ENCODE measurements at places on chromosomes 3 and 15.

- no peak for DNase-seq
Observed at GRCh38 chr15:93060336-93061248, 28.4 kb downstream of the RGMA start.

DNA sequence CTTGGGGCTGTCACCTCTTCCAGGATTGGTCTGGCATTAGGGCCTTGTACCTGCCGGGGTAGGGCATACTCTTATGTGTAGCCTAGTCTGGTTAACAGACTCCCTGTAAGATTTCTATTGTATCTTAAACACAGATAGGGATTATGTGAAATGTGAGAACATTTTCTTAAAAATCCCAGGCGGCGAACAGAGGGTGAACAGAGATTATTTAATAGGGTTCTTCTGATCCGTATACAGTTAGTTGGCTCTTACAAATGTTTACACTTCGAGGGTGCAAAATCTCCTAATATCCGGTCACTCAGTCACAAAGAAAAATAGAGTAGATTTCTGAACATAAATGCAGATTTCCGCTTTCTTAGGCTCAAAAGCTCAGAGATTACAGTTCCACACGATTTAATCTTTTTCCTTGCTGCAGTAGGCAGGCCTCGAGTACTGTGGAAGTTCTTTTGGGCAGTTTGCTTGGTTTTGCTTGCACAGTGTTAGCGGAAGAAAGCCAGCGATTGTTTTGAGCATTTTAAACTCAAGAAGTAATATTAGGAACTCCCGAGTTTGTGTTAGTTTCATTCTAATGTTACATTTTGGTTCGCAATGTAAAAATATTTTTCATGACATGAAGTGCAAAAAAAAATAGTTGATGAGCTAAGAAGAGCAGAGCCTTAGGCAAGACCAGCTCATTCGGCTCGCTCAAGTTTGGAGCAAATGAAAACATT, 993 bp downstream of the PLCL2 start:
- DNase-seq, result no peak

GRCh38 chr3:195453236-195453635, 10.4 kb upstream of the ACAP2 start:
- no peak for DNase-seq

DNA sequence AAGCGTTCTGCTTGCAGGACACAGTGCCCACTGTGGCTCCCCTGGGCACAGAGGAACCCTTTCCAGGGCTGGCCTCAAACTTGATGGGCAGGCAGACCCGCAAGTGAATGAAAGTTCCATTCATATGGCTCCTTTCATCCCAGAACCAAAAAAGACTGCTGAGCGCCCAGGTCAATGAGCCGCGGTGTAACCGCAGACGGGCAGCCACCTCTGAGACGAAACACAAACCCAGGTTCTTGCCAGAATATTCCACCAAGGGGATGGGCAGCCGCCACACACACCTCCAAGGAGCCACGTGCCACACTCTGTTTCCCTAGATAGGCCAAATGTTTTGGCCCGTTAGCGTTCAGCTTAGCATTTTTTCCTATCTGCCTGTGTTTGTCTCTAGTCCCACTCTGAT, 82.8 kb upstream of the IGF1R start:
- no peak for DNase-seq

DNA sequence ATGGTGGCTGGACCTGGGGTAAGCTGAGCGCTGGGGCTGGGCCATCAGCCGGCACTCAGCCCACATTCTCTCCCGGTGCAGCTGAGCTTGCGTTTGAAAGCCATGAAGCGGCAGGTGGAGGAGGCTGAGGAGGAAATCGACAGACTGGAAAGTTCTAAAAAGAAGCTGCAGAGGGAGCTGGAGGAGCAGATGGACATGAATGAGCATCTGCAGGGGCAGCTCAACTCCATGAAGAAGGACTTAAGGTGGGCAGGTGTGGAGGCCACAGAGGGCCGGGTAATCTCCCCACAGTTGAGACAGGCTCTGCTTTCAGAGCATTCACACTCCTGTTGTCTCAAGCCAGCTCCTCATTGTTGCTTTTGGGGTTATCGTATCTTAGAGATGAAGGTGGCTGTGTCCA, 45.7 kb upstream of the MYZAP start:
- DNase-seq, result no peak

DNA sequence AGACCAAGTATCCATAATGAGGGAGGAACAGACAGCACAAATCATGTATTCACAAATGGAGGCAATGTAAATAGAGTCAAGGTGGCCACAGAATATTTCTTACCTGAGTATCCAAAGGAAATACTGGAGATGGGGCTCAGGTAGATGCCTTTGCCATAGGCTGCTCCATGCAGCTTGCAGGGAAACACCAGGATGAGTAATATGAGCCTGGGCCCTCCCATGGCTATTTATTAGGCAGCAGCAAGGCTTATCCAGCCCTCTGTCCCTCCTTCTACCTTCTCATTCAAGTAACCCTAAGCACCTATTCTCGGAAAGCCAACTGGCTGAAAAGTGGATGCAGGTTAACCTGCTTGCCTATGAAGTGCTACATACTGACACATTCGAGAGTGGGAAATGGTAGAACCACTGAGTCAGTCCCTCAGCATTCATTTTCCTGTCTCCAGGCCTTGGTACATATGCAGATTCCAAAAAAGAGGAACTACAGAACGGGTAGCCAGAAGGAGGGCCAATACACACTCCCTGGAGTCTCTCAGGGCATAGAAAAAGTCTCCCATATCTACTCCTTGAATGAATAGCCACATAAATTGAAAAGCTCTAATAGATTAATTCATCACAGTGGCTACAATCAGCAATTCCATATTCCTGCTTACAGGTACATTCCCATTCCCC, 18.3 kb upstream of the PKM start:
- no peak for DNase-seq

- no peak for DNase-seq
Observed at GRCh38 chr3:138136201-138136600, 4.0 kb upstream of the A4GNT start.

- DNase-seq, result no peak
Observed at GRCh38 chr3:81723732-81724313, 37.6 kb downstream of the GBE1 start.

DNA sequence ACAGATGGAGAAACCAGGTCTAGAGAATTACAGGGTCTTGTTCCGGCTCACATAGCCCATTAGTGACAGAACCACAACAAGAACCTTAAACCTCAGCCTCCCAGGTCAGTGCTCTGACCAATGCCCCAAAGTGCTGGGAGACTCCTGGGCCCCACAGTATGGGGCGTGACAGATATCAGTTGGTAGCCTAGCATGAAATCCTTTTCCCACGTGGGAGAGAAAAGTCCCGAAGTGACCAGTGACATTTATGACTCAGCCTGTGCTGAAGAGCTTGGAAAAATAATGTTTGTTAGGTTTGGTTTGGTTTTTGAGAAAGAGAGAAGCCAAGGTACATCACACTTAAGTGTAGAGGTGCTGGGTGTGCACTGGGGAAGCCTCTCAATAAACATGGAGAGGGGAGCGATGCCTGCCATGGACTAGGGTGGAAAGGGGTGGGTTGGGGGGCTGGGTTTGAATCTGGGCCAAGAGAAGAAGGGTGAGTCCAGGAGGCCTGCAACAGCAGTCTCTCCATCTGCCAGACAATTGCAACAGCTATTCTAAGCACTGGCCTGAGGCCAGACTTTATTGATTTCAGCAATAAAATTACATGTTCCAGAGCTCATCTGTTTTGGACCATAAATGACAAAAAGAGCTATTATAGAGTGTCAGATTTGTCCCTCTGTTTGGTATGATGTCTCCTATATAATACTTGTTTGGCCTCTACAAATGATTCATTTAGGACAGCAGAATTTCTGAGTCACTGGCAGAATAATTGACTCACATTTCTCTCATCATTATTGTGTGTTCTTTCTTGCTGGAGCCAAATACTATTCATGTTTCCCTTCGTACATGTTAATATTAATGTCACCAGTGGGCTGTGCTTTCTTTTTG, 43.4 kb downstream of the C2CD4A start:
- DNase-seq, result no peak

- DNase-seq, result no peak
Observed at GRCh38 chr3:128342701-128343180, 123.9 kb downstream of the DNAJB8 start.

DNA sequence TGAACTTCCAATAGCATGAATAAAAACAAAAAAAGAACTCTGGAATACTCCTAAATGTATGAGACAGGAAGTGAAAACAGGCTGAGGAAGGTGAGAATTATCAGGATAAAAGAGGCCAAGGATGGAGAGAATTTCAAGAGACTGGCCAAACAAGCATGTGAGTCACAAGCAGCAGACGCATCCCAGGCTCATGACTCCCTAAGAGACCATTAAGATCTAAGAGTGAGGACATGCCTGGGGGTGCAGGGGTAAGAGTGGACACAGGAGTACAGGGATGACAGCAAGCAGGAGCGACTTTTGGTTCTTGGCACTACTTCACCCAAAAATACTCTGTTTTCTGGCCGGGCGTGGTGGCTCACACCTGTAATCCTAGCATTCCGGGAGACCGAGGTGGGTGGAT, 7.1 kb downstream of the SCAMP2 start:
- no peak for DNase-seq

- DNase-seq, result no peak
Observed at GRCh38 chr3:149280671-149281349, 52.6 kb downstream of the TM4SF18 start.

- no peak for DNase-seq
Observed at GRCh38 chr3:73552700-73553099, 72.0 kb downstream of the PDZRN3 start.

- no peak for DNase-seq
Observed at GRCh38 chr15:69665641-69666111, 213.1 kb downstream of the RPLP1 start.

GRCh38 chr3:194739498-194740284, 54.0 kb downstream of the FAM43A start:
- no peak for DNase-seq

GRCh38 chr3:50237754-50238548, 1.9 kb downstream of the GNAI2 start:
- DNase-seq, result peak; percentile 69

- DNase-seq, result peak; percentile 1
Observed at GRCh38 chr3:171049861-171050444, 23.4 kb upstream of the SLC2A2 start.

- DNase-seq, result no peak
Observed at GRCh38 chr15:82966671-82967071, 14.2 kb upstream of the HOMER2 start.

DNA sequence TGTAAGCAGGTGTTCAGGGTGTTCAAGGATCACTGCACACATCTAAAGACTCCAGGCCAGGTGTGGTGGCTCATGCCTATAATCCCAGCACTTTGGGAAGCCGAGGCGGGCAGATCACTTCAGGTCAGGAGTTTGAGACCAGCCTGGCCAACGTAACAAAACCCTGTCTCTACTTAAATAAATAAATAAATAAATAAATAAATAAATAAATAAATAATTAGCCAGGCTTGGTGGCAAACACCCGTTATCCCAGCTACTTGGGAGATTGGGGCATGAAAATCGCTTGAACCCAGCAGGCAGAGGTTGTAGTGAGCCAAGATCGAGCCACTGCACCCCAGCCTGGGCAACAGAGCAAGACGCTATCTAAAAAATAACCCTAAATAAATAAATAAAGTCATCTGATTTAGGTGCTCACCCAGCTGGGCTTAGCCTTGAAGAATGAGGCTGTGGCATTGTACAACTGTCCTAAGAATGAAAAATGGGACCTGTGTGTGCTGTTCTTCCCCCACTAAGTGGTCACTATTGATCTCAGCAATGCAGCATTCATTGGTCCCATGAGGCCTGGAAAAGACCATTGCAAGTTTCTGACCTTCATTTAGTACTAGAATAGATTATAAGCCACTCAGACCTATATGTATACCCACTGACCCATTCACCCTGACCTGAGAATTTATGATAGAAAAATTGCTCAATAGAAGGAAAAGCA, 82.8 kb upstream of the ABHD17C start:
- no peak for DNase-seq

- no peak for DNase-seq
Observed at GRCh38 chr3:134371542-134372324, 2.5 kb downstream of the AMOTL2 start.
